ENCODE measurements at places on chromosomes 6 and 20.
A peak's percentile ranks its signal among the peaks of the same experiment; 100 is the strongest.

DNA sequence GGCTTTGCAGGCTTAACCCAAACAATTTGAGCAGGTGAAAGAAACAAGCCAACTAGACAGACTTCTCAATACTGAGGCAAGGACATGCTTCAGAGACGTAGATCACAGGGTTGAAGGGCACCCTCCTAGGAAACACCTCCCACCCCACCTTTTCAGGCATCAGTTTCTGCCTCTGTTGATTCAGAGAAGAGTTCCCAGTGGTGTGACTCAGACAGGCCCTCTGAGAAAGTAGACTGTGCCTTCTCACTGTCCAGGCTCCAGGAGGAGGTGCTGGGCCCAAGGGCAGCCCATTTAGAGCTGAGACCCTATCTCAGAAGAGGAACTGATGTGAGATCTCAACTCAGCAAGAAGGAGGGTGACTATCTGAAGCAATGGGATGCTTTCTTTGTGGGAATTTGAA, 108.1 kb downstream of the FAM50B start:
- no peak for DNase-seq

- DNase-seq, result no peak
Measured at GRCh38 chr20:40984496-40984895, 44.1 kb upstream of the TOP1 start.

DNA sequence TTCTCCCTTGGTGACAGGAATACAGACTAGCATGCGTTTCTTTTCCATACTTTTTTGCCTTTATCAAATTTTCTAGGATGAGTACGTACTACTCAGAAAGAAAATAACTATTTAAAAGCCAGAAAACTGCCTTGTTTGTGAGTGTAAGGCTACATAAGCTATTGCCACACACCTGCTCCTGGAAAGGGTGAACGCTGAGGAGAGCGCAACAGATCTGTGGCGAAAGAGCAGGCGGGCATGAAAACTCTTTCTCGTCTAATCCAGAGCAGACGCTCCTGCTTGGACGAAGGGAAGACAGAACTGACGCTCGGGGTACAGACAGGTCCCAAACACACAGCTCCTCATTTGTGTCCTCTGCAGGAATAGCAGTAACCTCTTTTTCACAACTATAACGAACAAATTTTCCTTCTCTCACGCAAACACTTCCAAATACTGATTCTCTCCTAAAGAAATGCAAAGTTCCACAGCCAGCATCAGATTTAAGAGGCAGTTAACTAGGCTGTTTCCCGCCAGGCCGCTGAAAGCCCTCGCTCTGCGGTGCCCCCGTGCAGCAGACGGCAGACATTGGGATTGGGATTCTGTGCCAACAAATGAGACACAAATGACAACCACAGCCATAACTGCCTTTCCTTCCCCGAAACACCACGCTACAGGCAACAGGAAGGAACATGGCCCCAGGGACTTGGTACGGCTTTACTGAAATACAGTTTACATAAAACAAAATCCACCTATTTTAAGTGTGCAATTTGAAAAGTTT, 20.0 kb downstream of the TAF4 start:
- DNase-seq, result no peak

GRCh38 chr6:83592770-83593394, 80.5 kb downstream of the PRSS35 start:
- peak; percentile 50 for DNase-seq

DNA sequence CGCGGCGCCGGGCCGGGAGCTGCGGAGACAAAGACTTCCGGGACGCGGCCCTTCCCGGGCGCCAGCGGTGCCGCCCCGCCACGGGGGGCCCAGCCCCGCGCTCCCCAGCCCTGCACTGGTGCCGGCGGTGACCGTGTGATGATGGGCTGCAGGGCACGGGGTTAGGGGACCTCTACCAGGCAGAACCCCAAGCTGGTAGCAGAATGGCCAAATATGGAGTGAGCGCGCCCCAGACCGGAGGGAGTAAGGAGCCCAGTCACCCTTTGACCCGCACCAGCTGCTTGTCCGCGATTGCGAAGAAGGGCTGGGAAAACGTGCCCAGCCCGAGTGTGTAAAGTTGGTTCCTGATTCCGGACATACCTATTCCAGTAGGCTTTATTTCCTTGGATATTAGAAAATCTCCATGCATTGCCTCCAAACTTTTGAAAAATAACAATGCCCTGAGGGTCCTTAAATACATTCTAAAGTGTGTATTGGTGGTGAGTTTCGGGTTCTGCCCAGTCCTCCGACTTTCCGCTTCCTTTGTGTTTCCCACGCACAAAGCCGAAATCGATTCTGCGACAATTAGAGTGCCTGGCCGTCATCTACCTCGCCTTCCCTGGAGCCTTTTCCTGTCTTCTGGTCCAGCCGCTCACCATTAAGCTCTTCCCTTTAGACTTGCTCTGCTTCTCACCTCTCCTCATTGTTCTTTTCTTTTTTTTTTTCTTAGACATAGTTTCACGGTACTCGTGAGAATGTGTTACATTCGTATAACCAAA, 1.1 kb downstream of the ABRACL start:
- peak; percentile 69 for DNase-seq

DNA sequence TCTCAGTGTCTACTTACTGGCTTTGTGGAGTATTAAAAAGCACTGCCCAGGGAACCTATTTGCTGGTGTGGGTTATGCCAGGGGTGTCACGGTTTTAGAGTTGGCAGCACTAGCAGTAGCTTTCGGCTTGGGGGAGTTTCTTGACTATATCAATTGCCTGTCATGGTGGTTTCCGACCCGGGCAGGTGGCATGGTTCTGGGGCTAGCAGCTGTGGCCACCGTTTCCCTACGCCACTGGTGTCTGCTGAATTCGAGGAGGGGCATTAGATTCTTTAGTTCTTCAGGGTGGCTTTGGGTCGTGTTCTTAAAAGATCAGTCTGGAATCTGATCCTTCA, 55.6 kb upstream of the FOXC1 start:
- DNase-seq, result no peak

DNA sequence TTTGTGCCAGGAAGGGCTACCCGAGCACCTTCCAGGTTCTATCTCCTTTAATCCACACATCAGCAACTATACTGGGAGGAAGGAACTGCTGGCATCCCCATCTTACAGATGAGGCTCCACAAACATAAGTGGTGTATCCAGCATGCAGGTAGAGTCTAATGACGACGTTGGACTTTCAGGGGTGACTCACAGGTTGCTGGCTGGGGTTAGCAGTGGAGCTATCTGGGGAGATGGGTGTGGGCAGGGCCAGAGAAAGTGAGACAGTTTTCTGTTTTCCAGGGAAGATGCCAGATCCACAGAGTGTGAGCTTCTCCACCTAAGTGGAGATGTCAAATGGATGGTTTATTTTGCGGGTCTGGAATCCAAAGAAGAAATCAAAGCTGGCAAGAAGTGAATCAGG, 31.8 kb downstream of the CDH22 start:
- DNase-seq, result no peak

DNA sequence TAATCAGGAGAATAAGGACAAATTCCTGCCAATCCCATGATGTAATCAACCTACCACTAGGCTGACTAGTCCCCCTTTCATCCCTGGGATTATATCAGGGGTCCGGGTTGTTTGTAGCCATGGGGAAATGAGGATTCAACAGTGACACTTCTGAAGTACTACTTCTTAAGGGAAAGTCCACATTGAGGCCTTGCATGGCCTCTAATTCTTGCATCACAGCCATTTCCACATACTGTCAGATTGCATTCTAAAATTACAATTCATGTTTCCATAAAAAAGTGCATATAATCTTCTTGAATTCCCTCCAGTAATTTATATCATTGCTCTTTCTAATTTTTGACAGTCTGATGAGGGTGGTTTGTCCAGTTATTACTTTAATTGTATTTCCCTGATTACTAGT, 184.2 kb downstream of the PHF3 start:
- peak; percentile 72 for DNase-seq

- no peak for DNase-seq
Measured at GRCh38 chr20:15656124-15656523, 917.1 kb downstream of the KIF16B start.

DNA sequence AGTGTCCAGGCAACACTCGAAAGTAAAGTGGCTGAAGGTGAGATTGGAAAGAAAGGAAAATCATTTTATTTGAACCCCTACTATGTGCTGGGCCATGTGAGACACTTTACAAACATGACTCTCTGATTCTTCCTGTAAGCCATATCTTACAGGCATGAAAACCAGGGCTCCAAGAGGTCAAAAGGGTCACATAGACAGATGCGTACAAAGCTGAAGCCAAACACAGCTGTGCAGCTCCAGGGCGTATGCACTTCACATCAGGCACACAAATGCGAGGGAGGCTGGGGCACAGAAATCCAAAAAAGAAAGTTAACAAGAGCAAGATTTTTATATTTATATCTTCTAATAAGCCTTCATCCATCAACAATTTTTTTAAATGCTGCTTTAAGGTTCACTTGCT, 176.5 kb downstream of the PHACTR1 start:
- no peak for DNase-seq

Measured in suppressor macrophage treated with lipopolysaccharide for 1 hour (primary cell).